ENCODE measurements at places on chromosomes 2 and 18. TPM values are rescaled to one million over a fixed set of nuclear protein-coding genes. Genes with fewer than 3 reads are reported as not detected.
A peak's percentile ranks its signal among the peaks of the same experiment; 100 is the strongest.

DNA sequence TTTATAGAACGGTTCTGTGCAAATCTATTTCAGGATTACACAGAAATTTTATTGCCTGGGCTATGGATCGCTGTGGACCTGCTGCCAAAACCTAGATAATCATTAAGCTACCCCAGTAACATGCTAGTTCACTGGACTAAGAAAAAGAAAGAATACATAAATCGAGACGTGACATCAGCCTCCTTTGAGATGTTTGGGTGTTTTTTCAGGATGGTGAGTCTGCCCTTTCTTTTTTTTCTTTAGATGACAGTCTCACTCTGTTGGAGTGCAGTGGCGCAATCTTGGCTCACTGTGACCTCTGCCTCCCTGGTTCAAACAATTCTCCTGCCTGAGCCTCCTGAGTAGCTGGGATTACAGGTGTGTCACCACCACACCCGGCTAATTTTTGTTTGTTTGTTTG is 52.0 kb downstream of the FHOD3 start:
- DNase-seq, result no peak

DNA sequence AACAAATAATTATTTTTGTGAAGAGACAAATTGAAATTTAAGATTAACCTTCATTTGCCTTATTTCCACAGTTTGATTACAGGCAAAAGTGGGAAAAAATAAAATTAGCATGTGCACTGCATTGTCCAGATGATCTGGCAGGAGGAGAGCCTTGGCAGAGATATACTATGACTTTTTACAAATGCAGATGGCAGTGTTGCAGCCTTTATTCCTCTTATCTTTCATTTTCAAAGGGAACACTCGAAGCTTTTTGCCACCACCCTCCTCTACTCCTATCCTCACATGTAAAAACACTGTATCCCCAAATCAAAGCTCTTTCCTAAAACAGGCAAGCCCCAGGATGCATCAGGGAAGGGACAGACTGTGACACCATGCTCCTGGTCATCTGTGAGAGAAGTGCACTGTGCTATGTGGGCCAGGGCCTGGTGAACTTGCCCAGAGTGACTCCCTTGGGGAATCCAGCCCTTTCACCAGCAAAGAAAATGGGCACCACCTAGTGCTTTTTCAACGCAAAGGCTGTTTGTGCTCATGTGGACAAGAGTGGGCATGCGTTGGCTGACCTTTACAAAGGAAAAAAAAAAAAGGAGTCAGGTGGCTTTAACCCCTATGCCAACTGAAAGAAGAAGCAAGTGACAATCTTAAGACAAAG is 74.7 kb upstream of the ETAA1 start:
- peak; percentile 80 for DNase-seq

Gene PROC
- total RNA-seq, result 0.26 TPM

DNA sequence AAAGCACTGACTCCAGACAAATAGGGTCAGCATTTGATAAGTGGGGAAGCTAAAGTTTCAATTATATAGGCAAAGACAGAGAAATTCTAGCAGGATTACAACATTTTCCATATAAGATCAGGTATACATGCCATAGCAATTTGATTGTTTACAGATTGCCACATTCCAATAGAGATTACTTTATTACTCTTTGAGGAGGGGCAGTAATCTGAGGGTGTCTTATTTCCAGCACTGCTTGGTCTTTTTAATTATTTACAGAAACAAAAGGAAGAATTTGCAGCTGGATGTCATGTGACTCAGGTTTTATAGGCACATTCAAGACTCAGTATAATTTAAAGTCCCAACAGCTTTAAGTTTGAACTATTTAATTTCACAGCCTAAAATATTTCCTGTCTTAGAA is 42.5 kb upstream of the GPR39 start:
- no peak for DNase-seq

Gene ANKRD30BL
- not detected for total RNA-seq

Gene AQP12B
- 328 TPM for total RNA-seq

DNA sequence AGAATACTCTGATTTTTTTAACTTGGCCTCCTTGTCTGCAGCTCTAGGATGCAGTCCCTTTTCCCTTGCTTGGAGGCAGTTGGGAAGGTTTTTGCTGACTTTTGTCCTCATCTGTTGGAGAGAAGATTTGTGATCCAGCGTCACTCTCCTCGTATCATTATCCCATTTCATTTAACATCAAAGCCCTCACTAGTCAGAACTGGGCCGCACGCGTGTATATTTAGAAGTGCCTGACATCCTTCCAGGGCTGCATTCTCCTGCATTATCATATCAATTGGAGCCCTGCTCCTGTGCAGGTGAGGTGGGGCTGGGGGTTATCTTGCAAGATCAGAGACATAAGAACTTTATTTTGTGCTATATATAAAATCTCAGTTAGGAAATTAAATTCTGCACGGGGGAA is 435.1 kb upstream of the HS6ST1 start:
- no peak for DNase-seq

GRCh38 chr18:9296233-9297006 is 38.2 kb upstream of the TWSG1 start:
- DNase-seq, result no peak

Gene CAPN14
- total RNA-seq, result not detected

Gene AQP4
- not detected for total RNA-seq

DNA sequence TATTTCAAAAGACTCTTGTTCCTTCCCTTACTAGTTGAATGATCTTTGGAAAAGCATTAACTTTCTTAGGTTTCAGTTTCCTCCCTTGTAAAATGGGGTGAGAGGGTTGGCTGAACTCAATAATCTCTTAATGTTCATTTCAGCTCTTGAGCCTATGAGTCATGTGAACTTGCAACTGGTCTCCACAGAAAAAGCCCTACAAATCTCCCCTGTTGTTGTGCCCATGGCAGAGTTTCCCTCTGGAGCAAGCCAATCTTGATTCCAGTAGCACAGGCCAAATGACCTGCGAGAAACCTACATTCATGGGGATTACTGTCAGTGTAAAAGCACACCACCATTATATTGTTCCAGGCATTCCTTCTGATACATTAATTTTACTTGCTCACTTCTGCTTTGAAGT is 388.9 kb downstream of the ALK start:
- DNase-seq, result no peak

Measured in body of pancreas (tissue), 4 donors.